OCI-LY7 (cell line): ENCODE measurements at places on chromosomes 3 and 15.
A peak's percentile ranks its signal among the peaks of the same experiment; 100 is the strongest.

GRCh38 chr15:49060710-49061495 lies 14.7 kb upstream of the SECISBP2L start:
- no peak for DNase-seq

DNA sequence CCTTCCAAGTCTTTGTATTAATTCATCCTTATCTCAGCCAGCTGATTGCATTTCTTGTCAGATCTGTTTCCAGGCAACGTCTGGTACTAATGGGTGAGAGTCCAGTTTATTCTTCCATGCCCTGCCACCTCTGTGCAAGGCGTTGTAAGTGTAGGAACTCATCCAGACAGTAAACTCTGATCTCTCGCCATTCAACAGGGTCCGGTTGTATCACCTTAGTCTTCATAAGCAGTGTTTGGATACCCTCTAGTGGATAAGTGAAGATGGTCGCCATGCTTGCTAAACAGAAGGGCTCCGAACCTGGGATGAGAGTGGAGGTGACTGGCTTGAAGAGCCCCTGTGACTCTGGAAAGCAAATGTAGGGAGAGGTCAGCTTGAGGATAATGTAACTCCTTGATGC lies 51.6 kb upstream of the CMTM7 start:
- peak; percentile 64 for DNase-seq

GRCh38 chr15:95912280-95912625 lies 418.2 kb upstream of the NR2F2 start:
- no peak for DNase-seq

DNA sequence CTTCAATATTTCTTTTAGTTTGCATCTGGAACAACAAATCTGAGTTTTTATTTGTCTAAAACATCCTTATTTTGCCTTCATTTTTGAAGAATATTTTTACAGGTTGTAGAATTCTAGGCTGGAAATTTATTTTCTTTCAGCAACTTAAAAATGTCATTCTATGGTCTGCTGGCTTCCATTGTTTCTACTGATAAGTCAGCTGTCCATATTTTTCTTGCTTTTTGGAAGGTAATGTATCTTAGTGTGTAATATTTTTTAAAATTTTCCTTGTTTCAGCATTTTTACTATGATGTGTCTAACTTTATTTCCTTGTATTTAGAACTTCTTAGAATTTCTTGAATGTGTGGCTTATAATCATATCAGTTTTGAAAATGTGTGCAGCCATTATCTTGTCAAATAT lies 37.0 kb downstream of the SEMA6D start:
- DNase-seq, result no peak

DNA sequence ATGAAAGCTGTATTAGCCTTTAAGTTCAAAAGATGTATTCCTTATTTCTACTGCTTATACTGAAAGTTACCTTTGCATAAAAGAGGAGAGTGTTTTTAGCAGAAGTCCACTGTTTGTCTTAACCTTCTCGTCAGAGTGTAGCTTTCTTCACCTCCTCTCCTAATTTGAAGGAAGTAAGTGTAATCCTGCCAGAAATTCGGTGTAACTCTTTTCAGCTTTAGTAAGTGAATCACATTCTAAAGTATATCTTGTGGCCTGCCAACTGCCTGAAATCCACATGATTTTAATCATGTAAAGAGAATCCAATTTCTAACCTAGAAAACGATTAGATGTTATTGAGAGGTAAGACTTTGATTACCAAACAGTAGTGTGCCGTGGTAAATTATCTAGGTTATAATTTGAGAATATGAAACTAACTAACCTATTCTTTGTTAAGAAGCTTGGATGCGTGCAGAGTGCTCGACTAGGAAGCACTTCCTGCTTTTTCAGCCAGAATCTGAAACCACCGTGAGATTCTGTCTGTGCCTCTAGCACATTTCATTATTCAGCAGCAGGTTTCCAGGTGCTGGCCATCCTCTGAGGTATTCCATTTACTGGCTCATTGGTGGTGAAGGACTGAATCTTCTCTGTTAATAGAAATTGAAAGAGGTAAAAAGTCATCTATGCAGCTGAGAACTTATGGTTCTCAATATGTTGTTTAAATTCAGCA lies 7.5 kb downstream of the GYG1 start:
- no peak for DNase-seq

- no peak for DNase-seq
These were observed 278.1 kb upstream of the LRTM1 start for GRCh38 chr3:55205990-55206389.

GRCh38 chr3:67064105-67064504 lies 66.0 kb downstream of the KBTBD8 start:
- no peak for DNase-seq

DNA sequence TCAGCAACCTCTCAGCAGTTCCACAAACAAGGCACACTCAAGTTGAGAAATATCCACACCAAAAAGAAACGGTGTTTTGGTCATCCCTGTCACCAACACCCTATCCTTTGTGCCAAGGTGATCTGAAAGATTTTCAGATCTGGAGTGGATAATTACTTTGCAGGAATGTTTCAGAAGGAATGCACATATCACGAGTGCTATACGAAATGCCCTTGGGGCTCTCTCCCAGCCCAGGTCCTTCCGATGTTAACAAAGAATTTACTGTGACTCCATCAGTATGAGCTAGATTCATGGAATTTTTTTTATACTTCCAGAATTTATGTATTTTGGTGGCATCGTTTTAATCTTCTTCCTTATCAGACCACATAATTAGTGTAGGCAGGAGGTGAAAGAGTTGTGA lies 105.0 kb downstream of the GRM7 start:
- no peak for DNase-seq

DNA sequence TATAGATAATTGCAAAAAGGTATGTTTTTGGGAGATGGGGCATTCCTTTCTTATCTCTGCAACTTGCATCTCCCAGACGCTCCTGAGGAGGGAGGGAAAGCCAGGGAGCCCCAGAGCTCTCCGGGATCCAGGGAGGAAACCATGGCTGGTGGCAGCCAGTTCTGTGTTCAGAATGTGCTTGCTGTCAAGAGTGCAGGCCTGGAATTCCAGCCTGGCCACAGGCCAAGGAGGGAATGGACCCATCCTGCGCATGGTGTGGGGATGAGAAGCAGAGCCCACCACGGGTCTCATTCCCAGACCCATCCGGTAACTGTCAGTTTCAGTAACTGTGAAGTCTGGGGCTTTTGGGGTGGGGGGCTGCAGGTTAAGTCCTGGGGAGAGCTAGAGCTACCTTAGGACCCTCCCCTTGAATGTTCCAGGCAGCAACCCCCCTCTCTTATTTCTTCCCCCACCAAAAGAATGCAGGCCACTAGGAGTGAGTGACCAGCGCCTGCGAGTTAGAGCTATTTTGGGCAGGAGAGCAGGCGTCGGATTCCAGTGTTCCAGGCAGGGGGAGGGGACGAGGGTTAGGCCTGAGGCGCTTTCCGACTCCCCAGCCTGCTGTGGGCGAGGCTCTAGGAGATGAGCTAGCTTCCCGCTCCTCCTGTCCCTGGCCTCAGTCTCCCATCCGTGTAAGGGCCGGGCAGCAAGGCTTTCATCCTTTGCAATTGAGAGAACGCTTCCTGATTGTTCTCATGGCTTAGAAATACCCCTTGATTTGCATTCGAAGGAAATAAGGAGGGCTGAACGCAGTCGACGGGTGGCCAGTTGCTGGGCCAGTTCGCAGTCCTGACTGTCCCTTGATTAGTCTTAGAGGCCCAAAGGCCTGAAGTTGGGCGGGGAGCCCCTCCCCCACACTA lies 781 bp upstream of the DAG1 start:
- no peak for DNase-seq

GRCh38 chr15:99137111-99137546 lies 32.2 kb downstream of the SYNM start:
- DNase-seq, result no peak

DNA sequence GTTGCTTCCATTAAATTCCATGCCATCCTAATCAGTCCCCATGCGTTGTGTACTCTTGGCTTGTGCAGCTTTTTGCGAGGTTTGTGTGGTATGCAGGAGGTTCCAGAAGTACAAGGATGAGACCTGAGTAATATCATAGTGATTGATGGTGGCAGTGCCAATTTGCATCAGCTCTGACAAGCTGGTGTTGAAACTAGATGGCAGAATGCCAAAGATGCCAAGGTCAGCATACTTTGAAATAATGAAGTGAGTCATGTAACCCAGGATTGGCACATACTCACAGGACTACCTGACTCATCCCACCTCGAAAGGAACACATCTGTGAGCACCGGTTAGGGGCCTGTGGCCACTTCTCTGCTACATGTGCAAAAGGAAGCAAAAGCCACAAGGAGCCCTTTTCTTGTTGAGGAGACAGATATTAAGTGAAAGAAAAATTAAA lies 14.3 kb downstream of the KAT2B start:
- DNase-seq, result peak; percentile 56

- DNase-seq, result no peak
These were observed 24.6 kb downstream of the ALDH1L1 start for GRCh38 chr3:126155819-126156218.

- DNase-seq, result no peak
These were observed 1.7 kb upstream of the SNRPA1 start for GRCh38 chr15:101296418-101297405.

DNA sequence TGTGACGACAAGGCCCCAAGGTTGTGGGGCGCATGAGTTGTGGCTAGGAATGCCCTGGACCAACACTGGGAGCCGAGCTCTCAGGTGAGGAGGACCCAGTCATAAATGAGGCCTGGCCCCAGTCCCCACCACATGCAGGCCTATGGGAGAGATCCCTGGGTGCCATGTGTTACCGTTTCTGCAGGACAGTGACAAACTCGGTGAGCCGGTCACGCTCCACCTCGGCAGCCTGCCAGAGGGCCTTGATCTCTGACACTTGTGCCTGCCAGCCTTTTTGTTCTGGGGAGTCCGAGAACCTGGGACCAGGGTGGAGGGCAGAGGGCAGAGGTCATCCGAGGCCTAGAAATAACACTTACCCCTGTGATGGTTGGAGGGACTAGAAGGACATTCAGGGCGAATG lies 27.7 kb upstream of the HHATL start:
- DNase-seq, result no peak

DNA sequence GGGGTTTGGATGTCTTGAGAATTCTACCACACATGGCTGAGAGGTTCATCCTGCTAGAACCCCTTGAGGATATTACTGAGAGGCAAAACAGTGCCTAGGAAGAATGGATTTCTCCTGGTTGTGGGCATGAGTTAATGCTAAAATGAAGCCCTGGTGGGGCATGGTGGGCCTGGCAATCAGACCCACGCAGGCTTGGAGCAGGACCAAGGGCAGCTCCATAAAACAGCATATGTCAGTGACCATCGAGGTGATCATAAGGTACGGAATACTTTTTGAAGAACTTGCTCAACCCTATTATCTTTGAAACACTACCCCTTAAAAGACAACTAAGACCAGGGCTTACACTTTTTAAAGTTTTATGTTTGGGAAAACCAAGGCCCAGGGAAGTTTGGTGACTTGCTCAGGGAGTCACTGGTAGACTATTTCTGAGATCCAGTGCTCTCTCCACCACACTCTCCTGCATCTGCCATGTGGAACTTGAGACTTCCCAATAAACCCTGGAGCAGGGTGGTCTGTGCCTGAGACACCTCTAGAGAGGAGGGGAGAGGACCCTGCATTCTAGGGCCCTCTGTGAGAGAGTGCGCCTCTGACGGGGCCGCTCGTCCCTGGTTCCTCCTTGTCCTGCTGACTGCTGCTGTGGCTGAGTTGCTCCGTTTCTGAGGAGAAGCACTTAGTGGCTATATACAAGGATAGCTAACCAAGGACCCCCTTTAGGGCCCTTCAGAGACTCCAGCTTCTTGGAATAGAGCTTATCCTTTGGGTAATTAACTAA lies 28.0 kb upstream of the TIMP4 start:
- no peak for DNase-seq

DNA sequence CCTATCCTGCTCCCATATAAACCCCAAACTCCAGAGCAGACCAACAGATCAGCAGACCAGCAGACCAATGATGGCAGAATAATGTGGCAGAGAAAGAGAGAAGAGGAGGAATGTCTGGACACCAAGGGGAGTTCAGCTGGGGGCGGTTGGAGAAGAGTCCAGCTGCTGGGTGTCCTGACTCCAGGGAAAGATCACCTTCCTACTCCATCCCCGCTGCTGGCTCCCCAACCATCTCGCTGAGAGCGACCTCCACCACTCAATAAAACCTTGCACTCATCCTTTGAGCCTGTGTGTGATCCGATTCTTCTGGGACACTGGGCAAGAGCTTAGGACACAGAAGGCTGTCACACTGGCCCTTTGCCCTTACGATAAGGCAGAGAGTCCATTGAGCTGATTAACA lies 12.8 kb upstream of the PLAAT1 start:
- DNase-seq, result no peak

DNA sequence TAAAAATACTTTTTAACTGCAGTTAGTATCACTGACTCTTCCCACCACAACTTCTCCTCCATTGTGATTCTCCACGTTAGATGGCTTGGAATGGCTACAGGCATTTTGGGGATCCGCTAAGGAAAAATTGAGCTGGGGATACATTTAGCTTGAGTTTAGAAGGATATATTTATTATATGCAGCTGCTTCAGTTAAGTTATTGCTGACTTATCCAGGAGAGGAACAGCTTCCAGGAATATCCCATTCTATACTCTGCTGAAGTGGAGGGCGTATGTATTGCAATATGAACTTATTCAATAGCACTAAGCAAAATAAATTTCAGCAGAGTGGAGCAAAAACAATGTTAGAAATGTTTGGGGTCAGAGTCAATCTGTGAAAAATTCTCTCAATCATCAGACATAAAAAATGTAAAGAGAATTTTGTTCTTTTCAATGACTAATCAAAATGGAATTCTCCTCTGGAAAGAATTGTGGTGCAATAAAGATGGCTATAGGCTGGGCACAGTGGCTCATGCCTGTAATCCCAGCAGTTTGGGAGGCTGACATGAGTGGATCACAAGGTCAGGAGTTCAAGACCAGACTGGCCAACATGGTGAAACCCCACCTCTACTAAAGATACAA lies 84.7 kb downstream of the NCEH1 start:
- DNase-seq, result no peak

DNA sequence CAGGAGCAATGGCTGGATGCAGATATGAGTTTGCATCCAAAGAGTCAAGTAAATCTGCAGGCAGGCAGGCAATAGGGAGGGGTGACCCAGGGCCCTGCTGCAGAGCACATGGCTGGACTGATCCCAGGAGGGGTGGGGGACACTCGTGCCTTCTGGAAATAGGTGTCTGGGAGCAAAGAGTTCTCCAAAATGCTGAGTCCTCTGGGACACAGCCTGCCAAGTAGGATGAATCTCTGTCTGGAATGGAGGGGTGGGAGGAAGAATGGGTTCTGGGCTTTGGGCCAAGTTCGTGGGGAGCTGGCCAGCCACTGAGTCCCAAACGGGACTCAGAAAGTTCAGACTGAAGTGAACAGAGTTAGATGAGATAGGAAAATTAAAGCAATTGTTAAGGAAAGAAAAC lies 214.5 kb downstream of the MTHFS start:
- DNase-seq, result no peak

- no peak for DNase-seq
These were observed 22.6 kb upstream of the LRTM1 start for GRCh38 chr3:54950391-54951003.

- no peak for DNase-seq
These were observed 6.1 kb downstream of the ERICH6 start for GRCh38 chr3:150697646-150698045.
